GM10248 (cell line): ENCODE measurements at places on chromosomes 12 and 14.
A peak's percentile ranks its signal among the peaks of the same experiment; 100 is the strongest.

DNA sequence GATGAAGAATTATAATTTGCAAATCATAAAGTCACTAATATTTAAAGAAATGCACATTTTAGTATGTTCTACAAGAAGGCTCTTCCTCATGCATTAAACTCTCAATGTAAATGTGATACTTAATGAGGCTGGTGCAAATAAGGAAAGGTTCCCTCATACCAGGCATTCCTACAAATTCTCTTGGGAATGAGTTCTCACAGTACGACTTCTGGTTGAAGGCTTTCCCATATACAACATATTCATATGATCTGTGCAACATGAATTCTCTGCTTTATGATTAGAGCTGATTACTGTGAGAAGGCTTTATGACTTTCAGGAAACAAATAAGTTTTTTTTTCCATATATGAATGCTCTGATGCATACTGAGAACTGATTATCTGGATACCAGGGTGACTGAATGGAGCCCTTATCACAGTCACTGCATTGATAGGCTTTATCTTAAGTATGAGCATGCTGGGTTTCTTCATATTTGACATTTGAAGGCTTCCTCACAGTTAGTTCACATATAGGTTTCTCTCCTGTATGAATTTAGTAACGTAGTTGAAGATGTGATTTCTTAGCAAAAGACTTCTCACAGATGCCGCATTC is 293.9 kb downstream of the RAD51B start:
- no peak for DNase-seq

- peak; percentile 54 for DNase-seq
Measured at GRCh38 chr12:4849115-4849541, 60.6 kb upstream of the KCNA1 start.

- DNase-seq, result no peak
Measured at GRCh38 chr12:131835616-131836171, 7.5 kb downstream of the MMP17 start.

- DNase-seq, result no peak
Measured at GRCh38 chr12:5507401-5507935, 75.6 kb downstream of the NTF3 start.

- DNase-seq, result no peak
Measured at GRCh38 chr12:2221030-2221621, 168.3 kb downstream of the CACNA1C start.

DNA sequence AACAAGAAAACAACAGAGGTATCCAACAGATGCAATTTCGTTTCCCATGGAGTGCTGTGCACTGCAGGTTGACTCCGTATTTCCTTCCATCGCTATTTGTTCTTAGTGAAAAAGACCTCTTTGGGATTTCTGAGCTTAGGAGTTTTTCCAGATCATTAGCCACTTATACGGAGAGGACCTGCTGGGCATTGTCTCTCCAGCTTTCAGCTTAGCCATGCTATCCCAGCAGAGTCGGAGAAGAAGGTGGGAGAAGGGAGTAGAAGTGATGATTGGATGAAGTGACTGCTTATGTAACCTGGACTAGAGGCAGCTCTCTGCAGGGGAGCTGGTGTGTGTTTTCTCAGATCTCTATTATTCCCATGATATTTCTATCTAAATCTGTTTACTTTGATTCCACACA is 737.7 kb downstream of the DIO2 start:
- no peak for DNase-seq

- no peak for DNase-seq
Measured at GRCh38 chr14:31075144-31075543, 49.0 kb upstream of the STRN3 start.

DNA sequence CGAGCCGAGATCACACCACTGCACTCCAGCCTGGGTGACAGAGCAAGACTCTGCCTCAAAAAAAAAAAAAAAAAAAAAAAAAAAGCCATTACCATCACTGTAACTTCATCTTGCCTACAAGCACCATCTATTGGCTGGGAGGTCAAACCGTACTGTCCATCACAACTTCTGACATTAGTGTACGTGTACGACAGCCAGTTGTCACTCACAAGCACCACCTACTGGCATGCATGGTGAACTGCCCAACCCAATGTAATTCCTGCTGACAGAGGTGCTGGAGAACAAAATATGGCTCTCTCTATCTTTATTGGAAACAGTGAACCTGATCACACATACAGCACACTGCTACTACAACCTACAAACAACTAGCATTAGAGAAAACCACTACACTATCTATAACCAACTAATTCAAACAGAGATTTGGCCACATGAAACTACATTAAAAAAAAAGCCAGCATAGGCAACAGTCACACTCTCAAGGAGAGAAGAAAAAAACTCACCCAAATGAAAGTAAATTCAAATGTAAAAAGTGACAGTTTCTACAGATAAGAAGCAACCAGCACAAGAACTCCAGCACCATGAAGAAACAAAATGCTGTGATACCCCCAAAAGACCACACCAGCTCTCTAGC is 82.3 kb downstream of the PUS7L start:
- peak; percentile 51 for DNase-seq

GRCh38 chr14:105476831-105477659 is 2.4 kb downstream of the CRIP2 start:
- no peak for DNase-seq

DNA sequence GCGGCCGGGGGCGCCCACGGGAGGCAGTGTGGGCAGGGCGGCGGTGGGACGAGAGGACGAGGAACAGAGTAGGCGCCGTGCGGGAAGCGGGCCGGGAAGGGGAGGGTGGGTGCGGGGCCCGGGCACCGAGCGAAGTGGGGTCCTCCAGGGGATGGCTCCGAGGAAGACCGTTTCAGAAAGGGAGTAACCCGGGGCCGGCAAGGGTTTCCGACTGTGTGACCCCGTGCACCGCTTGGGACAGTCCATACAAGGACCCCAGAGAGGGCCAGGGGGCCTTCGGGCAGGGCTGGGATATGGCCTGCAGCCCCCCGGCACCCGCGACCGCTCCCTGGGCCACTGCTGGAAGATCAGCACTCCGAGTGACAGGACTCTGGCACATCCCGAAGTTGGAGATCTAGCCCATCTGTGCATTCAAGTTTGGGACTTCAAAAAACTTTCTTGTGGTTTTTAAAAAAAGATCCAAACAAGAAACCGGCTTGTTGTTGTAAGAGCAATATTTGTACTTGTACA is 448 bp downstream of the TSPAN9 start:
- no peak for DNase-seq

- no peak for DNase-seq
Measured at GRCh38 chr14:96423446-96424108, 31.6 kb downstream of the AK7 start.

DNA sequence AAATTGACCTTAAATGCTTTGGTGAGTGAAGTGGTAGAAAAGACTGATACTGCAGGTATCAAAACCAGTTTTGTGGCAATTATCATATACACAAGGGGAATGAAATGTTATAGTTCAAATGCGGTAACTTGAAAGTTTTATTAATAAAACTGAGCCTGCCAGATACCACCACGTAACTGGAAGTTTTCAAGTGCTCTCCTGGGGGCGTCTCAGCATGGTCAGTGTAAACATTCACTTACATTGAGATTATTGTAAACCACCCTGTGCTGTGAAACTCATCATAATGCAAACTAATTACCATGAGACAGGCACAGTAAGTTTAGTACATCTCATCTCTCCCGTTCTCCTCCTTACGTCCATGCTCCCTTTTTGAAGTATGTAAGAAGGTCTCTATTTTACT is 280.7 kb upstream of the FAR2 start:
- DNase-seq, result no peak

DNA sequence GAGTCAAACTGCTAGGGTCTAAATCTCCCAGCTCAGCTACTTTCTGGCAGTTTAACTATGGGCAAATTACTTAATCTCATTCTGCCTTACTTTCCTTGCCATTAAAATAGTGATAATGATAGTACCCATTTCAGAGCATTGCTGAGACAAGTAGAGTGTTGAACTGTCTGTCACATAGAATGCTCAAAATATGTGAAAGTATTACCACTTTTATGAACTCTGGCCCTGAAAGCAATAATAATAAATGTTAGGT is 19.9 kb downstream of the SRGAP1 start:
- no peak for DNase-seq

DNA sequence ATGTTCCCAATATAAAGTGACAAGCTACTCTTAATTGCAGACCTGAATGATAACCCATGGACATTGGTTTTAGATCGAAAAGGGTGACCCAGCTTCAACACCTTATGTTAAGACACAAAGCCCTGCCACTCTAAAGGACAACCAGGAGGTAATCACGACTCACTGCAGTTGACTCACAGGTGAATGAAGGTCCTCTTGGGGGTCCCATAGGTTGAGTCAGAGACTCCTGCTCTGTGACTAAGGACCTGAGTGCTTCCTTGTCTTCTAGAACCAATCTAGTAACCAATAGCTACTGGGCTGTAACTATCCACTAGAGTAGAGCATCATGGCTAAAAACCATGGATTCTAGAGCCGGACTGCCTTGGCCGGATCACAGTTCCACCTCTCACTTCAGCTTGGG is 73.8 kb downstream of the KCNK10 start:
- DNase-seq, result no peak

GRCh38 chr12:126847005-126847629 is 1419.9 kb upstream of the TMEM132C start:
- DNase-seq, result no peak

GRCh38 chr12:116661341-116661740 is 76.5 kb downstream of the SPRING1 start:
- no peak for DNase-seq

- DNase-seq, result peak; percentile 60
Measured at GRCh38 chr14:103480595-103480994, 42.0 kb downstream of the CKB start.

DNA sequence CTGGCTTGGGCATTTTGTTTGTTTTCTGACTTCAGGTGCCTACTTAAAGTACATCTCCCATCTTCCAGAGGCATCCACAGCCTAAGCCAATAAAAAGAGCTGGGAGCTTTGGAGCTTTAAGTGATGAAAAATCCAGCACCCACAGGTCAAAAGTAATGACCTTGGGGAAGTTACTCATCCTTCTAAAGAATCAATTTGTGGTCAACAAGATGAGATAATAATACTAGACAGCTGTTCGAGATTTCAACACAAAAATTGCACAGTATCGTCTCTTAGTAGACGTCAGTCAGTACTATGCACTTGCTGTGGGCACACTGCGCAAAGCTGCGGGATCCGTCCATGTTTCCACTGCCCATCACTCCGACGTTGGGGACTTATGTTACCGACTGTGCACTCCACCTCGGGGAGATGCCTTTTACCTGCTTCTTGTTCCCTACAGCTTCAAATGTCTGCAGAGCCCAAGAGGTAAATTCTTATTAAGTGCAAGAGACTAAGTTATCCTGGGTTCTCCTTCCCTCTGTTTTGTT is 1.3 kb downstream of the ST8SIA1 start:
- no peak for DNase-seq

DNA sequence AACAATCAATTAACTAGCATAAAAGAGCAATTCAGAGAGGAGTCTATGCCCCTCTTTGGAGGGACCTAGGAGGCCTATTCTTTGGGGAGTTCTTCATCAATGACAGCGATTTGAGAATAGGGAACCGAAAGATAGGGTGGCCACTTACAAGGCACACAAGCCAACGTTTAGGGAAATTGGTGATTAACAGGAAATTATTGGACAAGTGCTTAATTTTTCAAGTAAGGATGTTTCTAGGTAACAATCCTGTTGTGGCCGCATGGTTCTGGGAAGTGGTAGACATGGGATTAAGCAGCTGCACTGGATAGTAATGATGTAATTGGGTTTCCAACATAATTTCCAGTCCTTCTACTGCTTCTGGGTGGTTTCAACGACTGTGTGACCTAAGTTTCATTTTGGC is 83.2 kb downstream of the HMGA2 start:
- DNase-seq, result no peak

- peak; percentile 76 for DNase-seq
Measured at GRCh38 chr14:91177073-91178034, 63.5 kb downstream of the DGLUCY start.

GRCh38 chr14:76922584-76922983 is 96.4 kb downstream of the LRRC74A start:
- DNase-seq, result no peak

GRCh38 chr14:55514819-55515490 is 65.1 kb upstream of the KTN1 start:
- DNase-seq, result no peak

DNA sequence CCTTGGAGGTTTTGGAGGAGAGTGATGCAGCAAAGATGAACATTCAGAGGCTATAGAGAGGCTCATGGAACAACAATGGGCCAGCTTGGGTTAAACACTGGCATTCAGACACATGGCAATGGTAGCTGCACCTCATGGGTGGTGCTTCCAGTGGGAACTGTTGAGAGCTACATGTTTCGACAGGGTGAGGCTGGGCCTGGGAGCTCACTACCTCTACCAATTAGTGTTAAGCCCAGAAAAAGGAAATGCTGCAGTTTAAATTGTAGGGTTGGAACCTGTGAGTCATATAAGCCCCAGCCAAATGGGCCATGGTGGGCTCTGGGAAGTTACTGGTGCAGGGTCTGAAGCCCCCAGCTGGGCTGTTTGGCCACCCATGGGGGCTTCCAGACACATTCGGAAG is 279.7 kb downstream of the ZFP36L1 start:
- DNase-seq, result no peak

- DNase-seq, result no peak
Measured at GRCh38 chr12:65808580-65808979, 15.7 kb upstream of the HMGA2 start.

DNA sequence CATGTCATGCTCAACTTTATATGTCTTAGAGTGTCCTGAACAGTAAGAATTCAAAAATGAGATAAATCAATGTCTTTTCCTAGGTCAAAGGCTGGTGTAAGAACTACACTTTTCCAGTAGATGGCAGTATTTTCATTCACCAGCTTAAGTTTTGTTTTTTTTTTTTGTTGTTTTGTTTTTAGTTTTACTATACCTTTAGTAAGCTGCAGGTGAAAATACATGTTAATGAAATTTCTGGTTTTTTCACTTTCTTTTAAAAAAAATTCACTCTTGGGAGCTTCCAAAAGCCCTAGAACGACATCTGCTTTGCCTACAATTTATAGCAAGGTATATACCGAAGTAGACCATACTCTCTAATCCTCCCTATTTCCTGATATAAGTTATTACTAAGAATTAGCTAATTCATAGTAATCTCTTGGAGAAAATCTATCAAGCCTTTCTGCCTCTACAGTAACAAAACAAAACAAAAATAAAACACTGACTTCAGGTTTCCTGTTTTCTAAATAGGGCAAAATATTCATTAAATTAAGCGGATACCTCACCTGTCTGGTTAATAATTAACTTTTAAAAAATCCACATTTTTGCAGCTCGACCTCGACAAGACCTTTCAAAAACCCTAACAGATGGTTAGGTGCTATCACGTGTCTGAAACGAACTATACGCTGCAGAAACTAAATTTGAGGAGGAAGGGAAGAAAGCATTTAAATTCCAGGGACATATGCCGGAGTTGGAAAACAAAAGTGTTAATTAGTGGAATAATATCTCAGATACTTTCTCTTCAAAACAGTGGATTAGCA is 2.7 kb upstream of the SAMD4A start:
- DNase-seq, result peak; percentile 28

DNA sequence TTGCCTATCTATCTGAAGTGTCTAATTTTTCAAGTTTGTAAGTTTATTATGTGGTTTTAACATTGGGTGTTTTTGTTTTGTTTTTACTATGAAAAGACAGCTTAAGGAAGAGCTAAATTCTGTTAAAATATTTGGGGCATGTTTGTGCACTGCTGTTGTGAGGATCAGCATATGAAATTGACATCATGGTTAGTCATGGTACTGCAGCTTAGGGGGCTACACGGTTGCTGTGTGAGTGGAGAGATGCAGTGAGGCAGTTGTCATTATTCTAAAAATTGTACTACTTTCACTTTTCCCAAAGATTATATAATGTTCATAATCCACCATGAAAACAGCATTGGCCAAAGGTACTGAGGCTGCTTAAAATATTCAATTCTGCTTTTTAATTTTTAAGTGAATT is 49.0 kb downstream of the ZC3H14 start:
- no peak for DNase-seq

- no peak for DNase-seq
Measured at GRCh38 chr12:101967506-101967905, 90.1 kb downstream of the DRAM1 start.
